HS-5 (cell line): ENCODE measurements at places on chromosomes 6 and 20.

GRCh38 chr20:25136643-25137559 is 55.0 kb upstream of the VSX1 start:
- peak; percentile 82 for DNase-seq

- DNase-seq, result no peak
These were observed at the start of gene HCK for GRCh38 chr20:32052090-32052777. TSS of gene HCK (plus strand) at chr20:32052242.

GRCh38 chr20:33465481-33466302 is 22.1 kb upstream of the SNTA1 start:
- DNase-seq, result no peak

DNA sequence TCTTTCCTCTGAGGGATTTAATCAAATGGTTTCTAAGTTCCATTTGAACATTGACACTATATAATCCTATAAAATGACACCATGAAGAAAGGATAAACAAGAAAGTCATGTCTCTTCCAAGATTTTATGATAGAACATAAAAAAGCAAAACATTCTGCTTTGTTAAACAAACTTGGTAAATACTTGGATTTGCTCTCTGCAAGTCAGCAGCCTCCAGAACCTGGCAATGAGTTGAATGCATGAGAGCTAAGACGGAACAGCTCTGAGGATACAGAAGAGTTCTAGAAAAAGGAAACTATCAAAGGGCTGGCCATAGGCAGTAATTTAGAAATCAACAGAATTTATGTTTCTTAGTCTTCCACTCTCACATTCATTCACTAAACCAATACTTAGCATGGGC is 656.0 kb upstream of the ID4 start:
- DNase-seq, result no peak

DNA sequence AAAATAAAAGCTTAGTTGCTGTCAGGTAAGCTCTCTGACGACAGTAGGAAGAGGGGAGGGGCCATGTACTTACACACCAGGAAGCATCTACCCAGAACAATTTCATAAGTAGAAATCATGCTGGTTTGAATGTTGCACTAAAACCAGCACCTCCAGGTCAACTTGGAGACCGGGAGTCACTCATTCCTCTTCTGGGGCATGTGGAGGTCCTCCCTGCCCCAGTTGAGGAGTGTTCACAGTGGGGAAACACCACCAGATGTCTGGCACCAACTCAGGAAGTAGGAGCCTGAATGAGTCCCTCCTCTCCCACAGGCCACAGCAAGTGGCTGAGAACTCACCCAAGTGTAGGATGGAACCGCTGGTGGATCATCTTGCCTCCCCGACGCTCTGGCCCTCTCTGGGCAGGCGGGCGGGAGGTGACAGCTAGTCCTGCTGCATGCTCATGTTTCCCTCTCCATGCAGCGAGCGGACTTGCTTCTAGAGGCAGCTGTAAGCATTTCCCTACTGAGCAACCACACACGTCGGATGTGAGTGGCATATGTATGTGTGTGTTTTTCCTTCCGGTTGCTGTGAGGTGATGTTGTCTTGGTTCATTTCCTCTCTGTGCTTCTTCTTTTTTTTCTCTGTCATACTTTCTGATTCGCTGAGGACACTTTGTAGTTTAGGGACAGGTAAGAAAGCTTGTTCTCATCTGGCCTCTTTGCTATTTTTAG is 149.5 kb upstream of the NEDD9 start:
- DNase-seq, result no peak

GRCh38 chr6:1381481-1382330 is 7.7 kb upstream of the FOXF2 start:
- DNase-seq, result no peak

DNA sequence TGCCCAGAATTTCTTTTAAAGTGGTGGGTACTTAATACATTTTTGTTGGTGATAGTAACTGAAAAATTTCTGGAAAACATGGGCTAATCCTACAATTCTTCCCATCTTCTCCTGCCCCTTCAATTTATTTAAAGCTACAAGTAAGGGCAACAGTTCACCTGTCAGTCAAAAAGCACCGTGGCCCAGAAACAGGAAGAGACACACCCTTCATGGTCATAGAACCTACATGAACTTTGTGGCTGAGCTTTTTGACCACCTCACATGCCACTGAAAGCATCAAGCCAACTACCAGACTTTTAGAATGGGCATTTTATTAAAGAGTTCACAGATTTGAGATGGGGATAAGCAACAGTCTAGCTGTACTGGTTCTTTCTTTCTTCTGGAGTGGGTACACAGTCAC is 201.1 kb upstream of the CNR1 start:
- DNase-seq, result no peak

- peak; percentile 100 for DNase-seq
These were observed 95.9 kb downstream of the NFATC2 start for GRCh38 chr20:51446656-51447055.

GRCh38 chr6:94636780-94637385 is 940.5 kb upstream of the MANEA start:
- peak; percentile 11 for DNase-seq

- DNase-seq, result peak; percentile 83
These were observed 170.4 kb downstream of the HTR1B start for GRCh38 chr6:77292564-77293546.

GRCh38 chr20:62666736-62667529 is 24.6 kb downstream of the SLCO4A1 start:
- DNase-seq, result no peak

- DNase-seq, result no peak
These were observed 28.4 kb downstream of the TMEM200A start for GRCh38 chr6:130394246-130394645.

GRCh38 chr6:90374201-90374600 is 77.6 kb upstream of the BACH2 start:
- DNase-seq, result no peak

- DNase-seq, result no peak
These were observed 171.8 kb upstream of the RNF24 start for GRCh38 chr20:4187147-4187546.

- DNase-seq, result no peak
These were observed 52.9 kb downstream of the NFATC2 start for GRCh38 chr20:51489611-51490010.

DNA sequence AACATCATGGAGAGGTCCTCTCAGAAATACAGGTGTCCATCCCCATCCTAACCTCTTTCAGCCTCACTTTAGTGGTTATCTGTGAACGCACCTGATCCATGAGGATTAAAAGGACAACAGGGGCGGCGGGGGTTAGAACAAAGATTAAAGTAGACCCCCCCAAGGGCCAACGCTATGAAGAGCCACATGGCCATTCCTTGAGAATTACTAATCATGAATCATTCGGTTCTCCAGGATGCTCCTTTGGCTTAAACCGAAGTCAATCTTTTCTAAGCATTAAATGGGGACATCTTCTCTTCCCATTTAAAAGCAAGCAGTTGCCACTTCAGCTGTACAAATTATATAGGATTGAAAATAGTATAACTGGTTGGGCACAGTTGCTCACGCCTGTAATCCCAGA is 212.4 kb downstream of the GMPR start:
- DNase-seq, result peak; percentile 33

- no peak for DNase-seq
These were observed 383.9 kb downstream of the PLCB1 start for GRCh38 chr20:8515810-8516435.

- no peak for DNase-seq
These were observed 32.7 kb downstream of the ILRUN start for GRCh38 chr6:34663831-34664255.

- DNase-seq, result no peak
These were observed 11.5 kb upstream of the SRF start for GRCh38 chr6:43159599-43159998.

DNA sequence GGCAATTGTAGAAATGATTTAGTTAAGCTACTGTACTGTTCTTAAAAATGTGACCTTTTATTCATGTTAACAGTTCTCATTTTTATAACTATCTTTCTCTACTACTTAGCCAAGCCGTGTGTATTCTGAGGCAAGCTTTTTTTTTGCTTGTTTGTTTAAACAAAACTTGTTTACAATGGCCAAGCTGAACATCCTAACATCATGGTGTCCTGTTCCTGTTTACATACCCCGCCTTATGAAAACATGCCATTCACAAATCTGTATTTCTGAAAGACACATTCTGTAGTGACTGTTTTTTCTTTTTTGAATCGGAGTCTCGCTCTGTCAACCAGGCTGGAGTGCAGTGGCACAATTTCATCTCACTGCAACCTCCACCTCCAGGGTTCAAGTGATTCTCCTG is 140.9 kb downstream of the NCOA3 start:
- DNase-seq, result no peak

GRCh38 chr20:16475225-16475624 is 98.0 kb downstream of the KIF16B start:
- no peak for DNase-seq

DNA sequence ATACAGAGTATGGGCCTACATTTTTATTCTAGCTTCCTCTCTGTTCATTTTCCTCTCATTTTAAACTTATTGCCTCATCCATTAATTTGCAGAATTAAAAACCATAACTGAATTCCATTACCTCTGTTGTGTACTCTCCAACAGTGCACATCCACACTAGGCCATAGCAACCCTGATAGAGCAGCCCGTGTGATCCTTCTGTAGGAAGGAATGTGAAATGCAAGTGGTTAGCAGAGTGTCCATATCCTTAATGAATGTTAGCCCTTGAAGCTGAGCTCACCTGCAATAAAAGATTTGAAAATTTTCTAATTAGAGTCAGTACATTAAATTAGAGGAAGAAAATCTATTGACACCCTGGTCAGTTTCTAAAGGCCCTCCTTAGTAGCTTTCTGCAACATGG is 6.5 kb upstream of the GRIK2 start:
- DNase-seq, result no peak

GRCh38 chr20:47585087-47585747 is 83.5 kb downstream of the NCOA3 start:
- DNase-seq, result no peak

- no peak for DNase-seq
These were observed 13.7 kb upstream of the FAM110A start for GRCh38 chr20:819680-820322.

GRCh38 chr6:157667211-157668008 is 155.6 kb upstream of the SNX9 start:
- DNase-seq, result peak; percentile 33

GRCh38 chr6:15461127-15461944 is 201.5 kb downstream of the DTNBP1 start:
- DNase-seq, result no peak

GRCh38 chr6:25287941-25288340 is 8.8 kb downstream of the CARMIL1 start:
- DNase-seq, result no peak

DNA sequence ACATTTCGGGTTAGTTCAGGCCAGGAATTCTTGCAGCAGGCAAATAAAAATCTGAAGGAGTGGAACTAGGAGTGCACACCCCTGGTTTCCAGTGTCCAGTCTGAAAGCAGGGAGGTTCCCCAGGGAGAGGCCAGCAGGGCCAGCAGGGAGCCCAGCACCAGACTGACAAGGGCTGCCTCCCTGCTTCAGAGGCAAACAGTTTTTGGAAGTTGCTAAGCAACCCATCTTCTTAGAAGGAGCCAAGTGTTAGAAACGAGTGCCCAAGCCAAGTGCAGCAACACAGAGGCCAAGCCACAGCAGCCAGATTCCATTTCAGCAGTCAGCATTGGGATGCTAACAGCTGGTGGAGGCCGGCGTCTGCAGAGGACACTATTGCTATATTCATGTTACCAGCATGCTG is 179.1 kb downstream of the SYNDIG1 start:
- no peak for DNase-seq

- DNase-seq, result no peak
These were observed 32.8 kb upstream of the SIRPB2 start for GRCh38 chr20:1524004-1524403.

DNA sequence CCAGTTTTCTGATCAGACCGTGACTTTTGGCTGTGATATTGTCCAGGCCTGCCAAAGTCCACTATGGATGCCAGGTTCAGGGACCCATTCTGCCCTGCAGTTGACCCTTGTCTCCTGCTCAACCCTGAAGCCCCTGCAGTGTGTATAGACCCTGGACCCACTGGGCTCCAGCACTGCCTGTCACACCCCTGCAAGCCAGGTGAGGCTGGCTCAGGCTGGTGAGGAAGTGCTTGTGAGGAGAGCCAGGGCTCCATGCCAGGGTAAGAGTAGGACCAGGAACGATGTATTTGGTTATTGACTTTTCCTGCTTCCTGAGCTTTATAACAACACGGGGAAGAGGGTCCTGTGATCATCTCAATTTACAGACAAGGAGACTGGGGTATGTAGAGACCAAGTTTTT is 19.1 kb upstream of the CD93 start:
- no peak for DNase-seq

DNA sequence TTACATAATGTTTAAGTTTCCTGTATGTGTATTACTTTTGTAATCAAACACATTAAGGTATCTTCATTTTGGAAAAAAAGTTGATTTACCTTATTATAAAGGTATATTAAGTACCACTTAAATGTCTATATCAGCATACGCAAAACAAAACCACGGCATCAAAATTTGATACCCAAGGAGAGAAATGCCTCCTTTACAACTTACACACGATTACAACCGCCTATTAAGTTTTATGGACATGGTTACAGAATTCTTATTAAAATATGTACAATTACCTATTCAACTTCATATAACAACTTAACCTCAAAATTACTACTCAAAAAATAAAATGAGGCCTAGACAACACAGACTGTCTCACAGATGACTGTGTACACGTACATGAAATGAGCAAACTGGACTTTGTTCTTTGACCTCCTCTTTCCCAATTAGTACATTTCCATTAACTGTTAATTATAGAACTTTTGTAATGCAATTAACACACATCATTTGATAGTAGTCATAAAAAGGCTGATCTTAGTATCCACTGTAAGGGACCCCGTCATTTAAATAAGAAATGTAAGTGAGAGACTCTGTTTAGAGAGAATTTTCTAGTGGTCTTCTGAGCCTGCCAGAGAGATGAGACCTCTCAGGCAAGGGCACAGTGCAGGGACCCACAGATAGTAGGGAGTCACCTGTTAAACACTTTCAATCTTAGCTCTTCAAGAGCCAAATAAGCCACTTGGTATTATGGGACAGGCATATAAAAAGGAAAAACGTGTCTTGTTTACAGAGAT is 2.5 kb downstream of the DIDO1 start:
- no peak for DNase-seq
